Femur (tissue), 1 donor: ENCODE measurements at places on chromosomes 13 and 19.
A peak's percentile ranks its signal among the peaks of the same experiment; 100 is the strongest.

GRCh38 chr13:73421310-73421912, 362.6 kb downstream of the KLF5 start:
- DNase-seq, result no peak

GRCh38 chr19:34678085-34678412, 571 bp downstream of the ZNF302 start:
- DNase-seq, result no peak

DNA sequence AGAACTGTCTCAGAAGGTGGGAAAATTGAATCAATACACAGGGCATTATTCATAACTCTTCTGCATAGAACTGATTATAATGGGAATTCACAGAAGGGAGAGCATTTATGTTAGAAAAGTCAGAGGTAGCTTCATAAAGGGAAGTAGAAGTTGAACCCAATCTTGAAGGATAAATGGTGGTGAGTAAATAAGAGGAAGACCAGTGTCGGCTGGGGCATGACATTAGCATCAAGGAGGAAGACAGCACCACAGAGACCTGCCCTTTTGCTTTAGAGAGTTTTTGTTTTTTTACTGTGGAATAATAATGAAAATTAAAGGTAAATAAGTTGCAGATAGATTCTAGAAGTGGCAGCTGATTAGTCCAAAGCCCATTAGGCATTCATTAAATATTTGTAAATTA, 21.9 kb downstream of the CDC16 start:
- no peak for DNase-seq

DNA sequence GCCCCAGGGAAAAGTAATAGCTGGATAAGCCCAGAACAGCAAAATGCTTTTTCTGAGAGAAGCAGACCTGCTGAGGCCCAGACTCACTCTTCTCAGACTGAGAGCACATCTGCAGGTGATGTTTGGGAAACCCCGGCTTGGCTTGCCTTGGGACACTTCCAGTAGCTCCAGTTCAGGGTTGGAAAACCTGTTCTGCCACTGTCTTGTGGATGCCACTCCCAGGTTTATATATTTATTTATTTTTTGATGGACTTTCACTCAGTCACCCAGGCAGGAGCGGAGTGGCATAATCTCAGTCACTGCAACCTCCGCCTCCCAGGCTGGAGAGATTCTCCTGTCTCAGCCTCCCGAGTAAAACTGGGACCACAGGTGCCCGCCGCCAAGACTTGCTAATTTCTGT, 8.0 kb upstream of the SMARCA4 start:
- DNase-seq, result no peak

GRCh38 chr13:29125191-29125933, 305.2 kb downstream of the MTUS2 start:
- DNase-seq, result no peak

GRCh38 chr13:66489586-66489985, 740.5 kb downstream of the PCDH9 start:
- no peak for DNase-seq

DNA sequence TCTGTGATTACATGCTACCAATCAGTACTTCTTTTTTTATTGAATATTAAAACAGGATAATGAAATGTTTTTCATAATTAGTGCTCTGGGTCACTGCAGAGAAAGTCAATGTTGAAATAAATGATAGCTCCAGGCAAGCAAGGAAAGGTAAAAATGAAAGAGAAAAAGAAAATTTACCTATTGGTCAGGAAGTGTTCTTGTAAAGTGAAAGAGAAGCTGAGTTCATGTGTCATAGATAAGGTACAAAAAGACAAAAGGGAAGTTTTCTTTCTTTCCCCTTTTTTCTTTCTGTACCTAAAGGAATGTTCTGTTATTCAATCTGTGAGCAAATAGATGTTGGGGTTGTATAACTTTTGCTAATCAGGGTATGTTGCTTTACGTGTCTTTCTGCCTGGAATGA, 197.0 kb downstream of the PCDH9 start:
- DNase-seq, result no peak

DNA sequence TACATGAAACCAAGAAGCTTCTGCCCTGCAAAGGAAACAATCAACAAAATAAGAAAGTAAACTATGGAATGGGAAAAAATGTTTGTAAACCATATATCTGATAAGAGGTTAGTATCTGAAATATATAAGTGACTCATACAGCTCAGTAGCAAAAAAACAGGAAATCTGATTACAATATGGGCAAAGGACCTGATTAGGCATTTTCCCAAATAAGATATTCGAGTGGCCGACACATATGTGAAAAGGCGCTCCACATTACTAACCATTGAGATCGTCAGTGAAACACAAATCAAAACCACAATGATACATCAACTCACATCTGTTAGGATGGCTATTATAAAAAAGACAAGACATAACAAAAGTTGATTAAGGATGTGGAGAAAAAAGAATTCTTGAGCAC, 2818.6 kb upstream of the PCDH20 start:
- DNase-seq, result no peak

GRCh38 chr19:50562996-50563395, 5.2 kb downstream of the LRRC4B start:
- DNase-seq, result no peak

GRCh38 chr13:40146063-40146462, 490.6 kb downstream of the COG6 start:
- DNase-seq, result no peak

DNA sequence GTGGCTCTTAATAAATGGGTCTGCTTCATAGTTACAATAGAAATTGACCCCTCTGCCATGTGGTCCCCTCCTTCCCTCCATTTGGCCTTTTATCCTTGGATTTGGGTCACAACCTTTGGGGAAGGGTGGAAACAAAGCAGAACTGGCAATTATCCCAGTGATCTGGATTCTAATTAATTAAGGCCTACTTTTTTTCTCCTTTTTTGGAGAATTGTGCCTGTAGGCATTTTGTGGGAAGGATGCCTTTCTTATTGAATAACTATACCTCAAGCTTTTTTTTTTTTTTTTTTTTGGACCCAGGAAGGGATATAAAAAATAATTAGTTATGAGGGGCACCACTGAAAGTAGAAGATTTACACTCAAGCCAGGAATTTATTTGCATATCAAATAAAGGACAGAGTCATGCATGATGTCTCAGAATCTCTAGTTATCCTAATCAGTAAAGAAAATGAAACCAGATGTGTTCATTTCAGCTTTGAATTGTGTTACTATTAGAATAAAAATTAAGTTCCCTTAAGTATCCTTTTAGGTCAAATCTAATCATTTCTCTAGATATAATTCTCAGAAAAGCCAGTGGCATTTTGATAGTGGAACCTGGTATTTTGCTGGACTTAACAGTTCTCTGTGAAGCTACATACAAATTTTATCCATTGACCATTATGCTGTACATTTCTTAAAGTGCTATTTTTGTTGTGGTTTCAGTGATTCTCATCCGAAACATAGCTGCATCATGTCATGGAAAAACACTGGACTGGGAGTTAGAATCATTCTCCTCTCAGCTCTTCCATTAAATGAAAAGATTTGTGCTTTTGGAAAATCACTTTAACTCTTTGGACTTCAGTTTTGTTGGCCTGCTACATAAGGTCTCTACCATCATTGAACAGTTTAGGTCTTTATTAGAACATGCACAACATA, 129.3 kb downstream of the KCNRG start:
- DNase-seq, result no peak

GRCh38 chr13:113231306-113232207, 22.1 kb downstream of the CUL4A start:
- DNase-seq, result no peak

- DNase-seq, result no peak
Observed at GRCh38 chr19:7658219-7658686, 10.6 kb upstream of the RETN start.

DNA sequence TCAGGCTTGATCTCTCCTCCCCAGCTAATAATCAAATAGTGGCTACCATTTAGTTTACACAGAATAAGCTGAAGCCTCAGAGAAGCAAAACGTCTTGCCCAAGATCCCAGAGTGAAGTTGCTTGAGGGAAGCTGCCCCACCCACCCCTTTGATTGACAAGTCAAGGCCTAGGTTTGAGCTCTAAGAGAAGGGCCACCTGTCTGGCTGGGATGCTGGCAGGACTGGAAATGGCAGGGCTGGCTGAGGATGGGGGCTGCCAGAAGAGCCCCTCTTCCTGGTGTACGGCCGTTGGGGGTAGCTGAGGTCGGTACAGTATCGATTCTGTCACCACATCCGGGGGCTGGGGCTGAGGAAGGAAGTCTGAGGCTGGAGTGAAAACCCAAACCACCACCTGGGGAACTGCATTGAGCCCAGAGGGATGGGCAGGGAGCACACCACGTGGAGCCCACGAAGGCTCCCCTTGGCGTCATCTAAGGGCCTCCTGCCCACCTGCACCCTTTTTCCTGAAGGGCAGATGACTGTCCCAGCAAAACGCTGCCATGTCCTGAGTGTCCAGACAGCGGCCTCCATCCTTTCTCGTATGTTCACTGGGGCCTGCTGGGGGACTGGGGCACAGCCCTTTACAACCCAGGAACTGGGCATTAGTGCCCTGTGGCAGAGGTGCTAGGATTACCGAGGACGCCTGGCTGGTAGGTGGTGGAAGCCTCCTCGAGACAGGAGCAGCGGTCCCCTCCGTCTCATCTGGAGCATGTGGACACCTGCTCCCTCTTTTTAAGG, 1.4 kb upstream of the PRKD2 start:
- DNase-seq, result peak; percentile 36

- DNase-seq, result peak; percentile 34
Observed at GRCh38 chr13:100130092-100130491, 41.2 kb downstream of the PCCA start.

GRCh38 chr13:33610438-33611120, 207.4 kb upstream of the RFC3 start:
- DNase-seq, result peak; percentile 69

- no peak for DNase-seq
Observed at GRCh38 chr13:84126671-84127171, 244.4 kb upstream of the SLITRK1 start.

GRCh38 chr19:39194832-39195542, 1.8 kb upstream of the NCCRP1 start:
- DNase-seq, result no peak

DNA sequence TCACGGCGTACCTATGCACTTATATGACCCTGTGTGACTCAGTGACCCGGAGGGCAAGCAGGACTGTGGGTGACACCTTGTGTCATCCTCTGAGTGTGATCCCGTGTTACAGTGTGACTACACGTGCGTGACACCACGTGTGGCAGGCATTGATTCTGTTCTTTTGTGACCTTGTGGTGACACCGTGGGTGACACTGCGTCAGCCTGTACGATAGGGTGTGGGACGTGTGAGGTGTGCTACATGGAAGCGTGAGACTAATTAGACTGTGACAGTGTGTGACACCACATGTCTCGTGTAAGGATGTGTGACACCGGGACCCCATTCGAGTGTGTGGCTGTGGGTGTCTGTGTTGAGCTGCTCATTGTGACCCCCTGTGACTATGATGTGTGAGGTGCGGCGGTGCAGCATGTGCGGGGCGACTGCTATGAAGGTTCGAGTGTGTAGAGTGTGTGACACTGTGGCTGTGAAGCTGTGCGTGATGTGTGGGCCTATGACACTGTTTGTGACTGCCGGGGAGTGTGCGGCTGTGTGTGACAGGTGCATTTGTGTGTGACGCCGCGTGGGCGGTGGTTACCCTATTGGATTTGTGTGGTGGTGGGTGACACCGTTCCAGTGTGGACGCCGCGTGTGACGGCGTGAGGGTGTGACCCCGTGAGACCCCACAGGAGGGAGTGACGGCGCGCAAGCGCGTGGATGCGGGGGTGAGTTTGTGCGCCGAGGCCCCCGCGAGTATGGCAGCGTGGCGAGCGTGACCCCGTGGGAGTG, 399 bp upstream of the SPTBN4 start:
- DNase-seq, result peak; percentile 45

DNA sequence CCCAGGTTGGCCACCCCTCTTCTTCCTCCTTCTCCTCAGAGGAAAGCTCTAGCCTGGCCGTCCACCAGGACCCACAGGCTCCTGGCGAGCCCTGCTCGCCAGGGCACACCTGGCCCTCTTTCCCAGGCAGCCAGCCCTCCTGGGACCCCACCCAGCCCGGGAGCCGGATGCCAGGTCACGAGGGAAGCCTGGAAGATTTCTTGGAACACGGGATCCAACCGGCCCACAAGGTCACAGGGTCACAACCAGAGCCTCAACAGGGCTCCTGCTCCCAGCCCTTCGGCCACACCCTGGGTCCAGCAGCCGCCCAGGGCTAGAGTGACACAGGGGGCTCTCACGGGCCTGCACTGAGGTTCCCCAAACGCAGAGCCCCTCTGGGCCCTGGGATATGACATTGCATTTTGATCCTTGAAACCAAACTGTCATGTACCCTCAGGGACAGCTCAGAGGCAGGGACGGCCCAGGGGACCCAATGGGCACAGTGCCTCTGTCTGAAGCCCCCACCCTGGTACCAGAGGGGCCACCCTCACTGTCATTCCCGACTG, 5.5 kb downstream of the MKNK2 start:
- no peak for DNase-seq

GRCh38 chr19:38704488-38705026, 39.7 kb downstream of the CAPN12 start:
- DNase-seq, result no peak
